ENCODE measurements at places on chromosomes 7 and 10.
A peak's percentile ranks its signal among the peaks of the same experiment; 100 is the strongest.

DNA sequence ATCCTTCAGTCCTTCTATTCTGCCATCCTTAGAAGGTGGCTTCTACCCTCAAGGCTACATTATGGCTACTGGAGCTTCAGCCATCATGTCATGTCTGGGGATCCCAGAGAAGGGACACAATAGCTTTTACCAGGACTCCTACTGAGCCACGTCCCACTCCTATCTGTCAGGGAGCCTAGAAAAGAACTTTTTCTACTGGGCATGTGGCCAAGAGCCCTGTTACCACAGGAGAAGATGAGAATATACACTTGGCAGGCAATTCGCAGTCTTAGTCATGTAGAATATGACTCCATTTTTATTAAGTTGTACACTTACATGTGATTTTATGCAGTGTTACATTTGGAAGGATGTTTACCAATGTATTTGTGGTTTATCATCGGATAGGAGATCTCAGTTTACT, 64.6 kb upstream of the KCNMA1 start:
- no peak for DNase-seq

- DNase-seq = no peak
Measured at GRCh38 chr7:70263471-70264255, 665.4 kb downstream of the AUTS2 start.

GRCh38 chr10:58622246-58622645, 109.6 kb downstream of the BICC1 start:
- DNase-seq = no peak

DNA sequence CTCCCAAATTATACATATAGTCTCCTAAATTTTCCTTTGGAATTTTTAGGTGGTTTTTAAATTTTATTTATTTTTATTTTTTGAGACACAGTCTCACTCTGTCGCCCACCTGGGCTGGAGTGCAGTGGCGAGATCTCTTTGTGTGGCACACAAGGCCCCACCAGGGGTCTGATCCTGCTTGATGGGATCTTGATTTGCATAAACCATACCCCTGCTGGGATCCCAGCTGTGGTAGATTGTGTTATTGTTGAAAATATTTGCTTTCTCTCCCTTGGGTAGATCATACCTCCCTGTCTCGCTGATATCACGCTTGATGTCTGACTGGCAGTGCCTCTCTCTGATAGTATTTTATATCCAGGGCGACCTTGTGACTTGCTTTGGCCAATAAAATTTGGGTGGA, 5.6 kb upstream of the MUC3A start:
- no peak for DNase-seq

- DNase-seq = no peak
Measured at GRCh38 chr7:44305564-44306507, 19.6 kb downstream of the CAMK2B start.

- DNase-seq = no peak
Measured at GRCh38 chr7:130294314-130294713, 1.4 kb downstream of the CPA4 start.

DNA sequence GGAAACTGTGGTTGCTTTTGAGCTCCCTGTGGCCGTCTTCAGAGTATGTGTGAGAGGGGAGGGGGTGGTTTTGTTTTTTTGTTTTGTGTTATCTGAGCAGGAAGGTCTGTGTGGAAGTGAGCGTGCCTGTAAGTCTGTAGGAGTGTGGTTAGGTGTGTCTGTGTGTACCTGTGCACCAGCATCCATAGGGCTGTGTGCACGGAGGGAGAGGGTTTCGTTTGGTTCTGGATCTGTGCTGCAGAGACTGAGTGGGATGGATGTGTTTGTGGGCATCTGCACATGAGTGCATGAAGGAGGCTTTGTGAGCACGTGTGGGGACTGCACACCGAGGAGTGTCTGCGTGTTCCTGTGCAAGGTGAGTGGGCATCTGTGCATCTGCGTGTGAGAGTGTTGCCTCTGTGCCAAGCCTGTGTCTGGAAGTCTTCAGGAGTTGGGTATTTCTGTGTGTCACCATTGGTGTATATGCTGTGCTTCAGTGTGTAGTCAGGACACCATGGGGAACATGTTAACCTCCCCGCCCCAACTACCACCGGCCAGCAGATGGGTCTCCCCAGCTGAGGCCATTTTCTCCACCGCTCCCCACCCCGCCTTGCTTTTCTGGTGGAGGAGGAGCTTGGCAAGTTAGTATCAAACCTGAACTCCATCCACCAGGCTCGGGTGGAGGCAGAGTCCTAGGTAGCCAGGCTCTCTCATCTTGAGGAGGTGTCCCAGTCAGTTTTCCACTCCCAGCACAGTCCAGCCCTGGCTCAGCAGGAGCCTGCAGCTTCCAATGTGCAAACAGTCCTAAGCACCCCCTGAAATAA, 7.1 kb upstream of the TLX1 start:
- no peak for DNase-seq

GRCh38 chr10:107727767-107728317, 563.3 kb upstream of the SORCS1 start:
- no peak for DNase-seq

DNA sequence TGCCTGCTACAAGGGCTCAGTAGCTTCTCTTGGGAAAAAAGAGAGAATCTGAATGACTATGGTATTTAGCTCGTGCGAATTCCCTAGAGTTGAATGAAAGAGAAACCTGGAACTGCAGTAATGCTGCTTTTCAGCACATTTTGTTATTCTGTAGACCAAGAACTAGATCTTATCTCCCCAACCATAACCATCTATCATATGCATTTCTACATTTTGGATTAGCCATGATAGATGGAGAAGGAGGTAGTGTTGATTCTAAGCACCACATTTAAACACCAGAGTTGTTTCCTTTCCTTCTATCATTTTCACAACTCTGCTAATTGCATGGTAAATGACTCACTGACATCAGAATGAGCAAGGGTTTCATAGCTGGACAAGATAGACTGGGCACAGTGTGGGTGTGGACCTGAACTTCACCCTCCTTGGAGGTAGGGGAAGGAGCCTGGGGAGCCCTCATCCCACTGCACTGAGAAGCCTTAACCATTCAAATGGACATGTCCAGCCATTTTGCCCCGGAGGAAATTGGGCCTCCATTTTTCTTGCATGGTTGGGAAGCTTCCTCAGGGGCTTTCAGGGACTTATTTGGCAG, 55.3 kb upstream of the BMPER start:
- DNase-seq = no peak

DNA sequence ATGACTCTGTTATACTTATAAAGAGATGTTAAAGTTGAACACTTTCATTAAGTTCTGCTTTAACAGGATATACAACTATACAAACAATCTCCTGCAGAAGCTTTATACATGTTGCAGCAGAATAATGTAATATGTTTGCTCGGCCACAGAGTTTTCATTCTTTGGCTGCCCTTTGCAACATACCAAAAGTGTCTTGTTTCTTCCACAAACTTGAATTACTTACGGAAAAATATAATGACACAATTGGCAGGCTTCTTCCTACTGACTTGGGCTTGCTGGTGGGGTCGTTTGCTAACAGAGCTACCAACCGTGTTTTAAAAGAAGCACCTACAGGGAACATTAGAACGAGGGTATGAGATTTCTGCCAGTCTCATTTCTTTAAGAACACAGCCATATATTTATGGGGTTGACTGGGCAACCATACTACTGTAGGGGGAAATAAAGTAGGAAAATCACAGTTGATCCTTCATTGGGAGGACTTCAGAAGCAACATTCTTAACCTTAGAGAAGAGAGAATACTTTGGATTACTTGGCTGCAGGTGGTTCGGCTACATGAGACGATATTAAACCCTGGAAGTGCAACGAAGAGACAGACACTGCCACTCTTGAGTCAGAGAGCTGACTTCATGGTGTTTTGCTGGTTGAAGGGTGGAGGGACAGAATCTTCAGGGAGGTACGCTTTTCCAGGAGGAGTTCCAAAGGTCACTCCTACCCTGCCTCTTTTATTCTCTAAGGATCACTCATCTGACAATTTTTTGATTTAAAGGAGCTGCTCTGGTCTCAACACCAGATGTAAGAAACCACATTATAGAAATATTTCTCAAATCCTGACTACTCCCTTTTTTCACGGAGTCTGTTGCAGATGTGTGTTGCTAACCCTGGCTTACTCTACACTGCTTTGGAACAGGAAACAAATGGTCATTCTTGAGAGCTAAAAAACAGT, 123.9 kb downstream of the SEMA3C start:
- no peak for DNase-seq

DNA sequence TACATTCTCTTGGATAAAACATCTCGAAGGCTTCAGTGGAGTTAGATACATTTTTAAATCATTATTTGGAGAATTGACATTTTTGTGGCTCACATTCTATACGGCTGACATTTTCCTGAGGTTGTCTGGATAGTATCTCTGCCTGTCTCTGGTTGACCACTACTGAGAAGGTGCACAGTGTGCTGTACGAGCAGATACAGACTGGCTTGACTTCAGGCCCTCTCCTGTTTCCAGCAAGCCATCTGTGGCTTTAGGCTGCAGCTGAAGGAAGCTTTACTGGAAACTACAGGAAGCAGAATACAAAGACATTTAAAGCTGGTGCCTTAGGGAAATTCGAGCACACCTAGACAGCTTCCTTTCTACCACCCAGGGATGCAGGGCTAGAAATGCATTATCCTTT, 39.3 kb upstream of the RSU1 start:
- no peak for DNase-seq

DNA sequence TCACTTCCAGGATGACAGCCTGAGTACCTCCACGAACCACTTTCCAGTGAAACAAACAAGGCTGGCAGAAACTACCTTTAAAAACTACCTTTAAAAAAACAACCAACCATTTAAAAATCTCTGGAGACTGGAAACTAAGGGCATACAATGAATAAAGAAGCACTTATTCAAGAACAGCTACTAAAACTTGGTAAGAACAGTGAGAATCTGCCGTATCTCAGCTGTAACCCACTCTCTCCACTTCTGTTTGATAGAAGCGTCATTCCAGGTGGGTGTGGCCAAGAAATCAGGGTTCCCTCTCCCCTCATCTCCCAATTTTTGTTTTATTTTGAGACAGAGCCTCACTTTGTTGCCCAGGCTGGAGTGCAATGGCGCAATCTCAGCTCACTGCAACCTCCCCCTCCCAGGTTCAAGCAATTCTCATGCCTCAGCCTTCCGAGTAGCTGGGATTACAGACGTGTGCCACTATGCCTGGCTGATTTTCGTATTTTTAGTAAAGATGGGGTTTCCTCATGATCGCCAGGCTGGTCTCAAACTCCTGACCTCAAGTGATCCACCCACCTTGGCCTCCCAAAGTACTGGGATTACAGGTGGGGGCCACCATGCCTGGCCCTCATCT, 158.8 kb upstream of the CHST15 start:
- DNase-seq = no peak

GRCh38 chr10:124152139-124153022, 59.0 kb upstream of the CHST15 start:
- no peak for DNase-seq

- peak; percentile 68 for DNase-seq
Measured at GRCh38 chr10:31808258-31809218, 120.1 kb downstream of the ARHGAP12 start.

DNA sequence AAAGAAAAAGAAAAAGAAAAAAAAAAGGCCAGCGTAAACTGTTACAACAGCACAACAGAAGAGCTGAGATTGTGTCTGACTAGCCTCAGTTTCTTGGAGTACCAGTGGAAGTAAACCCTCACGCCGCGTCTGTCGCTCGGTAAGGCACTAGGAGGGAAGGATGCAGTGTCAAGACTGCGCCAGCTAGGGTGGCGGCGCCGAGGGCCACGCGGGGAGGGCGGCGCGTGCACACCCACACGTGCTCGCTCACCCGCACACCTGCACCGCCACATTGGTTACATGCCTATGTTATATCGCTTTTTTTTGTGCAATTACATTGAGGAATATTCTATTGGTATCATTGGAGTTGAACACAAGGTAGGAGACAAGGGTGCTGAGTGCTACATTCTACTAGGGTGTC, 48.2 kb downstream of the CLEC2L start:
- DNase-seq = no peak

DNA sequence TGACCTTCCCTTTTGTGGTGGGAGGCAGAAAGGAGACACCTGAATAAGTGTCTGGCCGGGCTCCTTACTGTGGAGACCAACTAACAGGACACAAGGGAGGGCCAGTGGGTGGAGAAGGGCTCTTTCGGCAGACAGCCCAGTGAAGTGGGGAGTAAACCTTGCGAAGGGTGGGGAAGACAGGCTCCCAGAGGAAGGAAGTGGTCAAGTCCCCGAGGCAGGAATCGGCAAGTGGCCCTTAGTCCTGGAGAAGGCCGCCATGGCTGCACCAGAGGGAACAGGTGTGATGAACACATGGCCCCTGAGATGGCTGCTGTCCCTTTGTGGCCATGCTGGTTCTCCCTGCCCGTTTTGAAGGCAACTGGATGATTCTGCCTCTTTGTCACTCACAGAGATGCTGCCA, 187.2 kb upstream of the IGFBP3 start:
- no peak for DNase-seq

DNA sequence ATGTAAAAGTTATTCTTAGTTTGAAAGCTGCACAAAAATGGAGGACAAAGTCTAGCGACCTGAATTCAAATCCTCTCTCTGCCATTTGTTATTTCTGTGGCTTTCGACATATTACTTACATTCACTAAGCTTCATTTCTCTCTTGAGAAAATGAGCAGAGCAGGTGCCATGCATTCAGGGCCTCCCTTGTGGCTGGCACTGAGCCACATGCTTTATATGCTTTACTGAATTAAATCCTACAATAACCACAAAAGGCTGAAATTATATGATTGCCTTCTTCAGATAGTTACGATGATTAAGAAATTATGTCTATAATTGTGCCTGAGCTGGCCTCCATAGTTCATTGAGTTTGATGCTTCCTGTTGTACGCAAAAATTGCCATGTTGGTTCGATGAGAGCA, 98.7 kb downstream of the NPSR1 start:
- DNase-seq = no peak

GRCh38 chr10:79044846-79045245, 23.9 kb upstream of the ZMIZ1 start:
- no peak for DNase-seq

DNA sequence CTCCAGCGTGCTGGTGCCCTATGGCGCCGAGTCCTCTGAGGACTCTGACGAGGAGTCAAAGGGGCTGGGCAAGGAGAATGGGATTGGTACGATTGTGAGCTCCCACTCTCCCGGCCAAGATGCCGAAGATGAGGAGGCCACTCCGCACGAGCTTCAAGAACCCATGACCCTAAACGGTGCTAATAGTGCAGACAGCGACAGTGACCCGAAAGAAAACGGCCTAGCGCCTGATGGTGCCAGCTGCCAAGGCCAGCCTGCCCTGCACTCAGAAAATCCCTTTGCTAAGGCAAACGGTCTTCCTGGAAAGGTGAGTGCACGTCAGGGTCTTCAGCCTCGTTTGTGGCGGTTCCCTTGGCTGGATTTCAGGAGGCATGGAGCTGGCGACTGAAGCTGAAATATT, 118.8 kb downstream of the ANKRD61 start:
- DNase-seq = no peak

GRCh38 chr10:70328018-70328417, 44.2 kb upstream of the NPFFR1 start:
- no peak for DNase-seq

Data from common myeloid progenitor, CD34-positive (primary cell).